ENCODE measurements at places on chromosomes 11 and 22.

GRCh38 chr11:16157327-16157726, 199.0 kb downstream of the SOX6 start:
- DNase-seq = no peak

DNA sequence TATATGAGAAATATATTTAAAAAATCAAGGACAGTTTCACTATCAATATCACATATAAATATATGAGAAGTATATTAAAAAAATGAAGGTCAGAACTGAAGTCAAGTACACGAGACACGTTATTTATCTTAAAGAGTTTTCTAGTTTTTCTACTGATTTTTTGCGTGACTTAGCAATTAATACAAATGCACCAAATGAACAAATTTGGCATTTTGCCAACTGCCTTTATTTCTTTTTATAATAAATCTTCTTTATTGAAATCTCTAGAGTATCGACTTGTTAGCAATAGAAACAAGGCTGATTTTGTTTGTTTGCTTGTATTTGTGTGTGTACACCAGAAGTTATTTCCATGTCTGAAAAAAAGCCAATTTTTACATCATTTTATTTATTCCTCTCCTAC, 1684.7 kb upstream of the RAG2 start:
- DNase-seq = no peak

DNA sequence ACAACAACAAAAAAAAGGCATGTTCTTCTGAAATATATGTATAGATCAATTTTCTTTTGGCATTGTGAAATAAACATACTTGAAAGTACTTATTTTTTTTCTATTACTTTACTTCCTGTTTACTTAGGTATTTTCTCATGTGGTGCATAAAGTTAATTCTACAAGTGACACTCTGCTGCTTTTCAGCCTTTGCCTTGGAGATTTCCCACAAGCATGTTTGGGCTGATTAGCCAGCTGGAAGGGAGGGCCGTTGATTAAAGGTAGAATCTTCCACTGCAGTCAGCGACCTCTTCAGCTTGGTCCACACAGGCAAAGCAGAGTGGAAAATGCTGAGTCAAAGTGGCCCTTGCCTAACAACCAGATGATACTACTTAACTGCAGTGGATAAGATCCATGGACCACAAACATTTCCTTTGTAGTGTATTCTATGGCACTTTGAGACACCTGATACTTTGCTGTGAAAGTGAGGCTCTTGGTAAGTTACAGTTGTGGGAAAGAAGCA, 176.0 kb downstream of the ARHGAP42 start:
- no peak for DNase-seq

DNA sequence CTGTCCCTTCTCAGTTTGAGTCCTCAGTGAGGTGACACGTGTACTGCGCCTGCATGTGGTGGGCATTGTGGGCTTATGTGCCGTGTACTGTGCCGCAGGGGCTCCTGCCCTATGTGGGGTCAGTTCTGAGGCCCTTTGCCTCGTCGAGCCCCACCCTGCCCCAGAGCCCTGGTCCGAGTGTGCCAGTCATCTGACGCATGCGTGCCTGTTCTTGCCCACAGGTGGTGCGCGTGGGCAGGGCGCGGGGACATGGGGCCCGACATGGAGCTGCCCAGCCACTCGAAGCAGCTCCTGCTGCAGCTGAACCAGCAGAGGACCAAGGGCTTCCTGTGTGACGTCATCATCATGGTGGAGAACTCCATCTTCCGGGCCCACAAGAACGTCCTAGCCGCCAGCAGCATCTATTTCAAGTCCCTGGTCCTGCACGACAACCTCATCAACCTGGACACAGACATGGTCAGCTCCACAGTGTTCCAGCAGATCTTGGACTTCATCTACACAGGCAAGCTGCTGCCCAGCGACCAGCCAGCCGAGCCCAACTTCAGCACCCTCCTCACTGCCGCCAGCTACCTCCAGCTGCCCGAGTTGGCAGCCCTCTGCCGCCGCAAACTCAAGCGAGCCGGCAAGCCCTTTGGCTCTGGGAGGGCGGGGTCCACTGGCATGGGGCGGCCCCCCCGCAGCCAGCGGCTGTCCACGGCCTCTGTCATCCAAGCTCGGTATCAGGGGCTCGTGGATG, 22.3 kb upstream of the TMEM191C start:
- DNase-seq = no peak

- no peak for DNase-seq
Measured at GRCh38 chr22:37349043-37349814, 66.9 kb downstream of the CYTH4 start.

GRCh38 chr11:59691156-59691555, 22.3 kb upstream of the PATL1 start:
- DNase-seq = no peak

DNA sequence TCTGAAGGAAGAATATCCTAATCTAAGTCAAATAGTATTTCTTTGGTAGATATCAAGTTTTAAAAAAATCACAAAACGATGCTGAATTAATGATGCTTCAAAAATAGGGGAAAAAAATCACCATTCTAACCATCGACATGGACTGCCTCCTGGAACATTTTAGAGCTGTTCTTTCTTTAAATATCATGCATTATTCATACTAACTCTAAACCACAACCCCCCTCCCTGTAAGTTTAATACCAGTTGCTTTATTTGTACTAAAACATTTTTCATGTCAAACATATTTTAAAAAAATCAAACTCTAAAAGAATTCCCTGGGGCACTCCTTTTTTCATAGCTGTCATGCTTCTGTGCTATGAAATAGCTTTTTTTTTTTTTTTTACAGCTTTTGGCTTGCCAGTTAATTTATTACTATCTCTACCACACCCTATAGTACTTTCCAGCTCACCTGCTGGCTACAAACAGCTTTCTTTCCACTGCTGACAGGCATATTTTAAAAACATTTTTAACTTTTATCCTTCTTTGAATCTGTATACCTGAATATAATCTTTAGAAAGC, 256.9 kb downstream of the SOX6 start:
- no peak for DNase-seq

GRCh38 chr11:96696731-96697130, 306.9 kb downstream of the JRKL start:
- no peak for DNase-seq

DNA sequence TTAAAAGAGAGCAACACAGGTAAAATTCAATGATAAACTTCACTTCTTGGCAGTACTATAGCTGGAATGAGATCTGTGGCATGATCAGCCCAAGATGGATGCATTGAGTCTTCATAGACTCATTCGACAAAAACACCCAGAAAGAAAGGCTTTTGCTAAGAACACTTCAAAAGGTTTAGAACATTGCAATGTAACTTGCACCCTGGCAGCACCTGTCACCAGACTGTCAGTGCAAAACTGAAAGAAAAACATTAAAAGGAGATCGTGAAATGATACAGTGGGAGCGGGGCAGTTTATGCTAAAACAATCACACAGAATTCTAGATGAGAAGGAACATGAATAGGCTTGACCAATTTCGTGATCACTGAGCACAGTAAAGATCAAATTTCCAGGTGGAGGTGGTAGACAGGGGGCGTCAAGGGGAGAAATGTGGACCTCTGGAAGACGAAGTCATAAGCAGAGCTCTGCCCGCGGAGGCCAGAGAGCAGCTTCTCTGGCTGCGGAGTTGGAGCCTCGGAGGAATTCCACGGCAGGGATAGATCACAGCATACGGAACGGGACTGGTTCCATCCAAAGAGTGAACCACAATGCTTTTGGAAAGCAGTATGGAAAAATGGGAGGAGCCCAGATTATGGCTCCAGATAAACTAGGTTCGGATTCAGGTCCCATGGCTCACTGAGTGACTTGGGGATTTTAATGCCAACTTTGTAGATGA, 11.9 kb downstream of the VSIG10L2 start:
- no peak for DNase-seq

GRCh38 chr11:122517403-122518379, 137.8 kb upstream of the UBASH3B start:
- DNase-seq = no peak

GRCh38 chr11:132140056-132140455, 769.6 kb downstream of the NTM start:
- no peak for DNase-seq

GRCh38 chr11:124470561-124471227, 25.2 kb upstream of the OR8B8 start:
- DNase-seq = no peak

- no peak for DNase-seq
Measured at GRCh38 chr11:99154277-99154676, 133.5 kb downstream of the CNTN5 start.

DNA sequence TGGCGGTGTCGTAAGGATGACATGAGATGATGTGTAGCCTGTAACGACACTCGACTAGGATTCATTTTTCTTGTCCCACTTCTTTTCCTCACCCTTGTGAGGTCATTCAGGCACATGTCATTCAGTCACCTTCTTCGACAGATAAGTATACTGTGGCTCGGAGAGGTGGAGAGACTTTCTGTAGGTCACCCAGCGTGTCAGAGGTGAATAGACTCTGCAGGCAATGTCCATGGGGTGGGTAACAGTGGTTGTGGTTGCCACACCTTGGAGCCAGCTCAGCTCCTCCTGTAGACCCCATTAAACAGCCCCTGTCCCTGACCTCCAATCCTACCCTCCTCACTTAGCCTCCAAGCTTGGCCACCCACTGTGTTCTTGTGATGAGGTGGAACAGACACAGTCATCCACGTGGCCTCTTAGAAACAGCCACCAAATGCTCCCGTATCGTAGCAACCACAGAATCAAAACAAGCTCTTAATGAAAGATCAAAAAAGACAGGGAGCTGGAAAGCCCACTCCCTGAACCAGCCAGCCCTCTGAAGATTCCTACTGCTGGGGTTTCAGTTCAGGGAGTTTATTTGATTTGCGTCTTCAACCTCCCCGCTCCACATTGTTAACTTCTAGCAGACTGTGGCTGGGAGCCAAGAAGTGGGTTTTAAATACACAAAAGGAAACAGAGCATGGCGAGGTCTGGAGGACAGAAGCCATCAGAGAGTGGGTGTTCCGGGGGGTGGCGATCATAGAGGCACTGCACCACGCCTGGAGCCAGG, 89.0 kb upstream of the GRK3 start:
- DNase-seq = no peak
